ENCODE measurements at places on chromosomes 3 and 15.

DNA sequence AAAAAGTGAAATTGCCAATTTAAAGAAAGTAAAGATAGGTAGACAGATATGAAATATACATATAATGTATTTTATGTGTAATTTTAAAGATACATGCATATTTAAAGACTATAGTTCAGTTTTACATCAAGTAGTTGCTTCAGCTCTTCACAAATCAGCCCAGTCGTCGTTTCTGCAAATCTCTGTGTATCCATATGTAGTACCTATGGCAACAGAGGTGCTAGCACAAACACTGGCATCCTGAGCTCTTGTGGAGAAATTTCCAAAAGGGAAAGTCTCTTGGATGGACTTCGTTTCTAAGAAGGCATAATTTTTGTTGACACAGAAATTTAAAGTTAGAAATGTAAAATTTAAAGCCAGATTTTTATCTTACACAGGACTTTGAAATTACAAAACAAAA, 1284.7 kb downstream of the ROBO1 start:
- DNase-seq = no peak

DNA sequence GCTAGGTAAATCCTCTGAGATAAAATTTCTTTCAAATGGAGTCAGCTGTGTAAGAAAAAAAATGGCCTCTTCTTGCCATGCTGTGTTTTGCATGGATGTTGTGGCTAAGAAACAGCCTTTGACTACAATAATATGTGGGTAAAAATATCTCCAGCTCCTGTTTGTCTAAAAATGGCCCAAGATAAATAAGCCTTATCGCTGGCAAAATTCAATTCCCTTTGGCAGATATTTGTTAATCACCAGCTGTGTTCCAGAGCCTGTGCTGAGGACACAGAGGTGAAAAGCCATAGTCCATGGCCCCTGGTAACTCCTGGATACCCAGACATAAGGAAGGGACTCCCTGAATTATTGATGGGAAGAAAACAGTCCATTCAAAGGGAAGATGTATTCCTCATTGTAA, 15.3 kb upstream of the RAMAC start:
- DNase-seq = no peak

GRCh38 chr3:185959609-185960521, 22.1 kb upstream of the TRA2B start:
- peak; percentile 21 for DNase-seq

DNA sequence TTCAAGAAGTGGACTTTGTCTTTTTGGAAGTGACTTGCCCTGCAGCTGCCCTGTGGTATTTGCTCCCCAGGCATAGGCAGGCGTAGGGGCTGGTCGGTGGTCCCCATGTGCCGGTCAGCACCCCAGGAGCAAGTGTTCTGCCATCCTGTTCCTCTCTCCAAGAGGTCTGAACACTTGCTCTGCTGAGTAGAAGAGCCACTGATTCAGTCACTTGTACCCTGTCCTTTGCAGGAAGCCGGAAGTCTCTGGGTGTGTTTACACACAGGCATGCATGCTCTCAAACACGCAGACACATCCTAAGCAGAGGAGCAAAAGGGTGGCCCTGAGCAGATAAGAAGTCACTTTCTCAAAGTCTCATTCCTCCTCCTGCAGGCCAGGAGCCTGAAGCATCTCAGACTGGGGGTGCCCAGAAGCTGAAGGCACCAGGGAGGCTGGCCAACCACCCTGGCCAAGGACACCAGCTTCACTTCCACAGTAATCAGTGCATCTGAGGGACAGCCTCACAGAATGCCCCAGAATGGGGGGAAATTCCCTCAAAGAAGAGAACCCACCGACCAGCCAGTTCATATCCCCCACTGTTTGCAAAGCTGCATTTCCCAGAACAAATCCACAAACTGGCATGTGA, 88.7 kb upstream of the POMGNT2 start:
- no peak for DNase-seq

DNA sequence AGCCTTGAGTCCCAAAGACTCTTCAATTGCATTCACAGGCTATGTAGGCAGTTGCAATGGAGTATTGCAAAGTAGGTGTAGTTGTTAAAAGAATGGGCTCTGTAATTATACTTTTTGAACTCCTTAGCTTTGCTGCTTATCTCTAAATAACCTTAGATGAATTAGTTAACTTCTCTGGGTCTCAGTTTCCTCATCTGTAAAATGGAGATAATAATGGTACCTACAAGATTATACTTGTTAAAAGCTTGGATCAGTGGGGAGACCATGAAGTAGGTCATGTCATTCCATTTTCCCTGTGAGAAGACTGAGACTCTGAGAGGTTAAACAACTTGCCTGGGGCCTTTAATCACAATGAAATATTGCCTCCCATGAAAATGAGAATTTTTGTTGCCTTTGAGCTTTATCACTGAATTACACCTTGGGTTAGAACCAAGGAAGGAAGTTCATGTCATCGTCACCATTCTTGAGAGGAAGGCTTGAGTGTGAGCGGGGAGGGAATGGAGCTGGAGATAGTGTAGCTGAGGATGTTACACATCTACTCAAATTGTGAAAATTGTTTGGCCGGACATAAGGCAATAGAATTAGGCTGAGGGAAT, 38.1 kb downstream of the CTDSPL start:
- DNase-seq = no peak

DNA sequence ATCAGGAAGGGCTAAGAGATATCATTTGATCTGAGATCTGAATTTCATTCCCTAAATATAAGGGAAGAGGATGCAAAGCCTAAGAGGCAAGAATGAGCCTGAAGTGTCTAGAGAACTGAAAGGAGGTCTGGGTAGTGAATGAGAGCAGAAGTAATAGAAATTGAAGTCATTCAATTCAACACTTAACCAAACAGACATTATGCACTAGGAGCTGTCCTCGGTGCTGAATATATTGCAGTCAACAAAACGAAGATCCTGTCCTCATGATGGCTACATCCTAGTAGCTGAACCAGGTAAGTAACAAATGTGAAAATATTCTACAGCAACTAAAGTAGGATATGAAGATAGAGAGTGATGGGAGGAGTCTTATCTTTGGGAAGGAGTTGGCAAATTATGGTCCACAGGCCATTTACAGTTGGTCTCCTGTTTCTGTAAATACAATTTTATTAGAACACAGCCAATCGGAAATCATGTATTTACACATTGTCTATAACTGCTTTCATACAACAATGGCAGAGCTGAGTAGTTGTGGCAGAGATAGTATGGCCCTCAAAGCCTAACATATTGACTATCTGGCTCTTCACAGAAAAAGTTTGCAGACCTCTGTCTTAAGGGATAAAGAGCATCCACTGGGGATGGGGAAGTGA, 192.9 kb upstream of the CADPS start:
- no peak for DNase-seq

GRCh38 chr3:112466020-112466419, 33.3 kb downstream of the BTLA start:
- no peak for DNase-seq

DNA sequence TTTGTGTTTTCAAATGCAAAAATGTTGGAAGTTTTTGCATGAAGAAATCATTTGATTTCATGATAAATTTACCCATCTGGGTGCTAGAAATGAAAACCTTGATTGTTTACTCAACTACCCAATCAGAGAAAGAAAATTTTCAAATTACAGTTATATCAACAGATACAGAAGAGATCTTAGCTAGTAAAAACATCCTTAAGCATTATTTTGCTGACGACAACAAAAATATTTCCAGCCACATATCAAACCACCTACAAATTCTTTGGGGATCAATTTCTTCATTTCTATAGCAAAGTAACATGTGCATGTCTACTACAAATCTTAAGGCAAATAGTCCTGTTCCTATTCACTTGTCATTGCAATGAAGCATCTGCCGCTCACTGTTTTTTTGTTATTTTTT, 530.3 kb downstream of the ZIC1 start:
- no peak for DNase-seq

GRCh38 chr3:150106740-150107428, 136.2 kb upstream of the PFN2 start:
- no peak for DNase-seq

- DNase-seq = no peak
Observed at GRCh38 chr3:50484722-50485121, 18.7 kb downstream of the CACNA2D2 start.

DNA sequence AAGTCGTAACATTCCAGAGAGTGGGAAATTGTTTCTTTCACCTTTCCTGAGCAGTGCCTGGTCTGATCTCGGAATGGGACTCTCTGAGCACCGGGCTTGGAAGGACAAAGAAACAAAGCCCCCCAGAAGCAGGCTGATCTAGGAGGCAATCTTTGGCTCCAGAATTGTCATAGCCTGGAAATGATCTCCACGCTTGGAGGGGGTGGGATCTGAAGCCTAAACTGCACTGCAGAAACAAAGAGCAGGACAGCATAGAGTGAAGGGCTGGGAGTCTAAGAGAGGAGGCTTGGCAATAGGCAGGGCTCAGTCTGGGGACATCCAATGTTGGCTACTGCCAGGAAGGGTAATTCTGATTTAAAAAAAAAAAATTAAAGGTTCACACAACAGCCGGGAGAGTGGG, 1.9 kb downstream of the CRABP1 start:
- no peak for DNase-seq

- no peak for DNase-seq
Observed at GRCh38 chr3:187280644-187281043, 10.9 kb downstream of the MASP1 start.

DNA sequence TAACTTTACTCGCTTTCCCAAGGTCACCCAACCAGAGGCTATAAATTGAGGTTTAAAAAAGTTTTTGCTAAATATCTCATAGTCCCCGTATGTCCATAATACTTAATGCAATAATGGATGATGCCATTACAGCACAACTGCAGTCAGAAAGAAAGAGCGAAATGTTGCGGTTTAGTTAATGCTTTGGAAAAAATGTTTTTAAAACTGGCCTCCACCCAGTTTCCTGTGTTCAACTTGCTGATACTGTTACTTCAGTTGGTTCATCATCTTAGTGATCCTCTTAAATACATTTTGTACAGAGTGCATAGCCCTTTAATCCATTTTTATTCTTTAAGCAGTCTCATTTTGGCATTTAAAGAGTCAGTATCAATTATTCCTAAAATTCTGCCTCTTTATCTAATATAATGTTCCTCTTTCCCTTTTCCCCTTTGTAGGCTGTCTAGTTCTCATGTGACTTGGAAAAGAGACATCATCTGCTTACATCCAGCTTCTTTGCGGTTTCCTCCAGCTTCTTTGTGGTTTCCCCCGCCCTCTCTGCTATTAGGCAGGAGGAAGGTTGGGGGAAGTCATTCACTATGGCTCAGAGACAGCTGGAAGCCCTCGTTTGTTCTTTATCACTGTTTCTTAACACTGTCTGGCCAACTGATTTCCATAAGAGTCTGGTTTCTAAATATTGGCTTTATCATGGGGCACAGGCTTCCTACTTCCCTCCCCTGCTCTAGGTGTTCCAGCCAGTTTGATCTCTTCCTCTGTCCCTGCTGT, 154.3 kb downstream of the GOLIM4 start:
- DNase-seq = peak; percentile 9

DNA sequence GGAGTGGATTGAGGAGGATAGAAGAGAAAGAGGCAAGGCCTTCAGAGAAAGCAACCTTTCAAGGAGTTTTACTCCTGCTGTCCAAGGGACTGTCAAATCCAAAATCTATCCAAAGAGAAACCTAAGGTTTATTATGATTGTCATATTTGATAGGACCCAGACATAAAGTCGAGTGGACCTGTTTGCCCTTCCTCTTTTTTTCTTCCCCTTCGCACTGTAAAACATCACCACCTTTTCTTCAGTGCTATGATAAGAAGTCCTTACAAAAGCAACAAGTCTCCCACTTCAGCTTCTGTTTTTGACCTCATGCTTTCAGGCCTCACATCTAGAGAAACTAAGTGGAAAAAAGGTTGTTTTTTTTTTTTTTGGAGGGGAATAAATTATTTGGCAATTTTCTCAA, 73.0 kb downstream of the TRPC1 start:
- DNase-seq = no peak

DNA sequence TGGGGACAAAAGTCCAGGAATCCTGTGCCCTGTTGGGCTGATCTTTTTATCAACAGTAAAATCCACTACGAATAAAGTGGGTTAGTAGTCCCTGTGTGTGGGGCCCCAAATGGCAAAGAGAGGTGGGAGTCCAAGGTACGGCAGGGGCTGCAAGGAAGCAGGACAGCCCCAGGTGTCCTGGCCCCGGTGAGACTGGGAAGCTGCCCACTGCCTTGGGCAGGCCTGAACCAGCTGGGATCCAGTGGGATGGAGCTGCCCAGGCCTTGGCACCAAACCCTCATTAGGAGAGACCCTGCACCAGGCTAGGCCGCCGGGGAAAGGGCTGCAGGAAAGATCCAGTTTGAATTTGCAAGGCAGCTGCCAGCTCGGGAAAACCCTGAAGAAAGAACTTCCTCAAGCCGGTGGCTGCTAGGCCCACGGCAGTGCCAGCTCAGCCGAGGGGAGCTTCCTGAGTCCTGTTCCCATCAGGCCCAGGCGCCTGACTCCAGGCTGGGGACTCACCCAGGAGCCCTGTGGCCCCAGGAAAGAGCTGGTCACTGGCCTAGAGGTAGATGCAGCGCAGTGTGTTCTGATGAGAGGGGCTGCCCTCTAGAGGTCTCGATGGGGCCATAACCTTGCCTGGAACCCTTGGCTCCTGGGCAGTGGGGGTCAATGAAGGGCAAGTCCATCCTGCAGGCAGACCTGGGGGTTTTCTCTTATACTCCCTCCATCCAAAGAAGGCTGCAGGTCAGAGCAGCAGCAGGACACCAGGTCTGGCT, 14.4 kb upstream of the GNAI2 start:
- DNase-seq = no peak

GRCh38 chr3:191792580-191792979, 331.6 kb downstream of the PYDC2 start:
- no peak for DNase-seq

- DNase-seq = no peak
Observed at GRCh38 chr3:188667926-188668325, 503.8 kb upstream of the TPRG1 start.

DNA sequence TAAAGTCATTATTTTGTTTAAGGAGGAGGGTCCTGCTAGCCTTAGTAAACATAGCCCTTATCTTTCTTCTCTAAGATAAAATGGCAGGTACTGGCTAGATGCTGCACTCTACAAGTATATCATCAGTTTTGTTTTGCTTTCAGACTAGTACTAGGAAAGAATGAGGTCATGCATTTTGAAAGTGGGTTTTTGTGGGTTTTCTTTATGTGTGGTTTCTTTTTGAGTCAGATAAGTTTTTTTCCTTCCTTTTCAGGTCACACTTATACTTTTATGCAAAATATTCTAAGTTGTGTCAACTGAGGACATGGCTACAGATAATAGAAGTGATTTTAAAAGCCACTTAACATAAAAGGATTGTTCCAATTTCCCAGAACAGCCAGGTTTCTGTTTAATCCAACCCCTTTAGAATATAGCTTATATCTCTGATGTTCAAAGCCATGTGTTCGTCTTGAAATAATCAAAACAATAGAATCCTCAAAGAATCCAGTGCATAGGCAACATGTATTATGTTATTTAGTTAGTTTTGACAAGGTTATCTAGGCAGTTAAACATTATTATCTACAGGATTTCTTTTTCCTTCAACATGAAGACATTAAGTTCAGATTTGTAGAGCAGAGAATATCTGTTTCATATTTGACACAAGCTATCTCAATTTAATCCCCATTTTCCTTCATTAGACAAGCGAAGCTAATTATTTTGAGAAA, 406.2 kb downstream of the RBMS3 start:
- no peak for DNase-seq

- DNase-seq = no peak
Observed at GRCh38 chr3:195182470-195182795, 88.5 kb downstream of the XXYLT1 start.

- no peak for DNase-seq
Observed at GRCh38 chr15:70199124-70199482, 101.4 kb upstream of the TLE3 start.

GRCh38 chr15:40275523-40275922, 7.3 kb downstream of the ANKRD63 start:
- no peak for DNase-seq

GRCh38 chr3:70064194-70064779, 64.8 kb downstream of the SAMMSON start:
- DNase-seq = no peak

GRCh38 chr3:172051310-172051956, 12.1 kb downstream of the FNDC3B start:
- DNase-seq = no peak
